ENCODE measurements at places on chromosomes 16 and 17.

- no peak for DNase-seq
Measured at GRCh38 chr17:46986366-46986765, 7.3 kb upstream of the RPRML start.

GRCh38 chr16:85642762-85643358, 29.7 kb downstream of the GSE1 start:
- no peak for DNase-seq

- no peak for DNase-seq
Measured at GRCh38 chr17:43573579-43574321, 27.6 kb upstream of the ETV4 start.

- no peak for DNase-seq
Measured at GRCh38 chr16:17082095-17082882, 388.5 kb downstream of the XYLT1 start.

GRCh38 chr16:70770626-70771552, 30.1 kb downstream of the VAC14 start:
- no peak for DNase-seq

DNA sequence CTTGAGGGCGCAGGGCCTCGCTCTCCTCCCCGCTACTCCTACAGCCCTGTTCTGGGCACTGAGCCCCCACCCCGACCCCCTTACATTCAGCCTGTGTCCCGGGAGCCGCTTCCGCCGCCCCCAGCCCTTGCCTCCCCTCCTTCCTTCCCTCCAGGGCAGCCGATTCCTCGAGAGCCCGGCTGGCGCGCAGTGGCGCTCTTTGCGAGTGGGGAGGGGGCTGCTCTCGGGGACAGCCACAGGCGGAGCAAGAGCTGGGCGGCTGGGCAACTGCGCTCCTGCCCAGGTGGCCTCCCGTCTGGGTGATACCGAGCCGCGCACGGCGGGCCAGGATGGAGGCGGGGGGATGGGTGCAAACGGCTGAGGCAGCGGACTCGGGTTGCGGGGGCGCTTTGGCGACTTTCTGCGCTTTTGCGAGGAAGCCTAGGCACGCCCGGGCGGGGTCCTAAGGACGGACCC, 1.2 kb downstream of the MMP15 start:
- no peak for DNase-seq

DNA sequence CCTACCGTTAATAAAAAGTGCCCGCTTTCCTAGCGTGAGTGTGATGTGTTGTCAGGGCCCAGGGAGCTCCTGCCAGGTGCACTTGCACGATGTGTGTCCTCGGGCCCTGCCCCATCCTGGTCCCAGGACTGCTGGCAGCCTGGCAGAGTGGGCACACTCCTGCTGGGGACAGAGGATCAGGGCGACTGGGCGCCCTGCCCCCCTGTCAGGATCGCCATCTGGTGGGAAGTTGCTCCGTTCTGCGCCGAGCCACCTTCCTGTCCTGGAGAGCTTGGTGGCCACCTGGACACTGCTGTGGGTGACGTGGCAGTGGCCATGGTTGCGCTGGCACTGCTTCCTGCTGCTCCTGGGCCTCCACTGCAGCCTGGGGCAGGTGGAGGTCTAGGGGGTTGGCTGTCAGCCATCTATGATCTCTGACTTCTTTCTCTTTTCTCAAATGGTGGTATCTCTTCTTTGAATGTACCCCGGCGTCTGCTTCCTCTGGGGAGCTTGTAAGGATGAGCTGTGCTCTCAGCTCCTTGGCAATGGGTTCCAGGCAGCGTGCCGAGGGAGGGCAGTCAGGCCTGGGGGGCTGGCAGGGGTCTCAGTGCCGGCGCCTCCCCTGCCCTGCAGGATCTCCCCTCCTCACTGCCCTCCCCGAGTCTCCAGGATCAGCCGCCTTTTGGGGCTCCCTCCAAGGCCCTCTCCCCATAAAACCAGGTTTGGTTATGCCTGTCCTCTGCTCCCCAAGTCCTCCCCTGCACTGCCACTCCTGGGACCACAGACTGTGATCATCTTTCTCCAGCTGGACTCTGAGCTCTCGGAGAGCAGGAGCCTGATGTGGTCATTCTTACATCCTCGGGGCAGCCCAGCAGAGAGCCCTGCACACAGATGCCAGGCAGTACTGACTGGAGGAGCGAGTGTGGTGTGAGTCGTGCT, 76.9 kb downstream of the AMFR start:
- no peak for DNase-seq

- no peak for DNase-seq
Measured at GRCh38 chr16:77677129-77677528, 45.2 kb upstream of the NUDT7 start.

- DNase-seq = no peak
Measured at GRCh38 chr16:69108905-69109252, 3.4 kb downstream of the HAS3 start.

DNA sequence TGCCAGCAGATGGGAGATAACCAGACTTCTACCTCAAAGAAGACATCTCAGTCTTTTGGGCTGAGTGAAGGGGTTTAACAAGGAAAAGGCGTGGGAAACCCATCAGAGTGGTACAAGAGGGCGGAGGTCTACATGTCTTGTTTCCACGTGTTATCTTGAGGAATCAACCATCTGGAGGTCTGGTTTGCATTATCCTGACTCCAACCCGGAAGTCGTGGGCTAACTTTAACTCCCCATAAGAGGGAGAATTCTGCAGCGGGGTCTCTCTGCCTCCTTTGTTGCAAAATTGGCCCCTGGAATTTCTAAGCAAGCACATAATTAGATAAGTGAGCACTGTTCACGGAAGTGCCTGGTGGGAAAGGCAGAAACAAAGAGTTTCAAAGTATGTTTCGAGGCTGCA, 398.7 kb upstream of the C16orf82 start:
- DNase-seq = no peak

DNA sequence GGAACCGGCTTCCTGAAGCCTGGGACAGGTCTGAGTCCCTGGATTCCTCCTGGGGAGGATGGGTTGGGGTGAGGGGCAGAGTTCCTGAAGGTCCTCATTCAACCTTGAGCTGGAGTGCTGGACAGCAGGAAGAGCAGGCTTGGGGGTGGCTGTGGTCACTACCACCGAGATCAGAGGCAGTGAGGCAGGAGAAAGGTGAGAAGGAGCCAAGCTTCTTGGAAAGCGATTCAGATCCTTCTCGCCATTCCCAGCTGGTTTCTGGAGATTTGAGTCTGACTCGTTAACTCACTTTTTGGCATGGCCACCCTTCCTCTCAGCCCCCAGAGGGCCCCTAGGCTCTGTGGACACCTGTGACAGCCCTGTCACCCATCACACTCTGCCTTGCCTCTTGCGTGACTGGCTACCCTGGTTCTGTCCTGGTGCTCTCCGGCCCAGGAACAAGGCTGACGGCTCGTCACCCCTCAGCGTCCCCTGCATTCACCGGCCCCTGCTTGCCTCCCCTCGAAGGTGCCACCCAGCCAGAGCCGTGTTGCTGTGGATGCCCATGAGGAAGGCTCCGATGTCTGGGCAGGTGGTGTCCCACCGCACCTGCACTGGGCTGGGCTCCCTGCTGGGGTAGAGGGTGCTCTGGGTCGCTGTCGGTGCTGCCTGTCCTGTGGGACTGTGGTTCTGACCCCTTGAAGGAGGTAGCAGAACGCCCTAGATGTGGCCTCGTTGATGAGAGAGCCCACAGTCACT, 9.7 kb upstream of the TIMP2 start:
- DNase-seq = no peak

GRCh38 chr17:1967213-1967612, 57.9 kb downstream of the RTN4RL1 start:
- DNase-seq = no peak
